ENCODE measurements at places on chromosomes 4 and X.
A peak's percentile ranks its signal among the peaks of the same experiment; 100 is the strongest.

DNA sequence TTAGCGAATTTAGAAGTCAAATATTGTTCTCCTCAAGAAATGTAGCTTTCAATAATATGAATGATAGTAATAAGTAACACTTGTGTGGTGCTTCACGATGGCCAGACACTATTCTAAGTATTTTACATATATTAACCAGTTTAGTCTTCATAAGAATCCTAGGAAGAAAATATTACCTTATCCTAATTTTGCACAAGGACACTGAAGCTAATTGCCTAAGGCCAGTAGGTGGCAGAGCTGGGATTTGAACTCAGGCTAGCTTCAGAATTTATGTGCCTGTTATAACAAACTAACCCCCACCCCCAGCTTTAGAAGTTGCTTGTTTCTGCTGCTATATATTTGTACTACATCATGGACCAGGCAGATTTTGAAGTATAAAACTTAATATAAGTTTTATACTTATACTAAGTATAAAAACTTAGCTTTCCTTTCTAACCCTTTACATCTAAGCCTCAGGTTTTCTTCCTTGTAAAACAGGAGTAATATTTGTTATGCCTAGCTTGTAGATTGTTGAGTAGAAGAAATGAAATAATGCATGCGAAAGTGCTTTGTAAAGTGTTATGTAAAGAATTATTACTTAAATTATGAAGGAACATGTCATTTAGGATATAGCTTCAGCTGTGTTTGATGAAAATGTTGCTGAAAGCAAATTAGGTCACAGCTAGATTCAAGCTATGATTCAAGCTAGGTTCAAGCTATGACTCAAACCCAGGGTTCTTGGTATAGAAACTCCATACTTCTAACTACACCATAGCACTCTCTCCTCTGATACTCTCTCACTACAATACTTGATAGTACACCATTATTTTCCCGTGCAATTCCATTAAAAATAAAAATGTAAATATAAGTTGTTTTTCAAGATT, 4.2 kb upstream of the CDS1 start:
- DNase-seq: peak; percentile 59

DNA sequence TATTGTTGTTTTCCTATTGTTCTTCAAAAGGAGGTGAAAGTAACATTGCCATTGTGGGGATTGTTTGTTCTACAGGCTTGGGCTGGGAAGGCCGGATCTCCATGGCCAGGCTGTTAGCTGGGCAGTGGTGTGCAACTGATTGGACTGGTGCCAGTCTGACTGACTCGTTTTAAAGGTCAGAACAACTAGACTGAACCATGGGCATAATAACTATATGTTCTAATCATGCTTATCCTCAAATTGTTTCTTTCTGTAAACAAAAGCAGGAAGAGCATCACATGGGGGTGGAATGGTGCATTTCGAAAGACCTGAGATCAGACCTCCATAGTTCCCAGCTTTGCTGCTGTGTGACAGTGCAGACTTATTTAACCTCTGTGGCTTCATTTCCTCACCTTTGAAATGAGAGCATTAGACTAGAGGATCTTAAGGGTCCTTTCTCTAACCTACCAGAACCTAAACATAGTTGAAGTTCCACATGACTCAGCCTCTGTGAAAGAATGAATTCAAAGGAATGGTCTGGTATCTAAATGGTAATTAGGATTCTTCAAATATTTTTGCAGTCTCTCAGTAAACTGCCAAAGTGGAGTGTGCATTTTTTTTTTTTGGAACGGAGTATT, 66.7 kb upstream of the PGRMC2 start:
- DNase-seq: peak; percentile 22

- DNase-seq: peak; percentile 3
Observed at GRCh38 chr4:5785806-5786680, 75.0 kb downstream of the EVC start.

DNA sequence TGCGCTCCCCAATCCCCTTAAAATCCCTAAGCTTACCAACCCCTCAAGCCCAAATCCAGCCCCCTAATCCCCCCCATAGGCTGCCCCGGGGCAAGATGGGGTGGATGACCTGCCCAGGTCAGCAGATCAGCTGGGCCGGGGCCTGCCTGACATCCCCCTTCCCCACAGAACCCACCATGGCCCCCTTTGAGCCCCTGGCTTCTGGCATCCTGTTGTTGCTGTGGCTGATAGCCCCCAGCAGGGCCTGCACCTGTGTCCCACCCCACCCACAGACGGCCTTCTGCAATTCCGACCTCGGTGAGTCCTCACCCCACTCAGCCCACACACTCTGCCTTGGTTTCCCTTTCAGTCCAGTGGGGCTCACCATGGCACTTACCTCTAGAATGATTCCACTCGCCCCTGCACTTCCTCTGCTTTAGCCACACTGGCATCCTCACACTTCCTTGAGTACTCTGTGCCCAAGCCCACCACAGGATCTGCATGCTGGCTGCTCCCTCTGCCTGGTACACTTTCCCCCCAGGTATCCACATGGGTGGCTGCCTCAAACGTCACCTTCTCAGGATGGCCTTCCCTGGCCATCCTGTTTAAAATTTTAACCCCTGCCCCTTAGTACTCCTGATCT, 1.1 kb downstream of the TIMP1 start:
- DNase-seq: no peak

DNA sequence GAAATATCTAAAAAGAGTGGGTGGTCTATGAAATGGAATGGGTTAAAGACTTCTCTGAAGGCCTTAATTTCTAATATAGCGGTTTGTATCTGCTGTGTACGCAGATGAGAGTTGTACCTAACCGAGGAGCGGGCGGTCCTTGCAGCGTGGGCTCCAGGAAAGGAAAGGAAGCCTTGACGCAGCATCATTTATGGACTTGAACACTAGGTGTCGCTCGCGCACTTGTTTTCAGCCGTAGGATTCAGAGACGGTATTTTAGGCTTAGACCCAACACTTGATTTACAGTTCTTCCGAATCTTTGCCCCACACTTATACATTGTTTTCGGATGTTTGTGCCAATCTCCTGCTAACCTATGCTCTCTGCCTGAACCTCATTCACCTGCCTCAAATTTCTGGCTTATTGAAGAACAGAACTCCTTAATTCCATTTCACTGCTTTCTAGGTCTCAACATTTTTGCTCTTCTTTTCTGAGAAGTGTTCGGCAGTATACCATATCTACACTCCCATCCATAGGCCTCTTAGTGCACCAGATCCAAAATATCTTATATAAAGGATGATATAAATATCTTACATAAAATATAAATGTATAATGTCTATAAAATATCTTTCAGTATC, 48.9 kb upstream of the AADAT start:
- peak; percentile 67 for DNase-seq

DNA sequence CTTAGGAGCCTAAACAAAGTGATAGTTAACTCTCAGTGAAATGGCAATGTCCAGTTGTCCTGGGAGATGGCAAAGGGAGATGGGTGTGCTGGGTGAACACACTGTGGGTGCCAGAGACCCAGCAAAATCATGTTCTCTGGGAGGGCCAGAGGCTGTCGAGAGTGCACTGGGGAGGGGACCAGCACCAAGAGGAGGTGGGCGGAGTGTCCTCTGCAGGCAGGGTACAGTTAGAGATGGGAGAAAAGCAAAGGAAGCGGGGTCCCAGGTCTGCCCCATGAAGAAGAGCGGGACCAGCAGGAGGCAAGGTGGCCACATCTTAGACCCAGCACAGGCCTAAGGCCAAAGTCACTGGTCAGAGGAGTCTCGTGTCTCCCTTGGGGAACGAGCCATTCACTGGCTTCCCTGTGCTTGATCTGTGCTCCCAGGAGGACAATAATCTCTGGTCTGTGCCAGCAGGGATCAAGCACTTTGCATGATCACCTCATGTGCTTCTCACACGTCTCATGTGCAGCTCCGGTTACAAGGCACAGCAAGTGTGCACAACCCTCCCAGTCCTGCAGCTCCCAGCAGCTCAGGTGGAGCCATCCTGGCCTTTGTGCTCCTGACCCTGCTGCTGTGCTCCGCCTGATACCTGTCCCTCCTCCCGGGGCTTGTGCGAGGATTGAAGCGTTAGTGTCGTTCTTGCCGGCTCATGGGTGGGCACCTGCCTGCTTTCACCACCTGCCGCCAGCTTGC, 100.9 kb downstream of the FAM53A start:
- no peak for DNase-seq
